ENCODE measurements at places on chromosomes 7 and 10.

GRCh38 chr7:33529070-33529469, 376.3 kb upstream of the BMPER start:
- DNase-seq, result no peak

GRCh38 chr10:52539463-52539862, 225.4 kb downstream of the DKK1 start:
- no peak for DNase-seq

GRCh38 chr10:98361131-98362025, 53.6 kb downstream of the PYROXD2 start:
- DNase-seq, result no peak

DNA sequence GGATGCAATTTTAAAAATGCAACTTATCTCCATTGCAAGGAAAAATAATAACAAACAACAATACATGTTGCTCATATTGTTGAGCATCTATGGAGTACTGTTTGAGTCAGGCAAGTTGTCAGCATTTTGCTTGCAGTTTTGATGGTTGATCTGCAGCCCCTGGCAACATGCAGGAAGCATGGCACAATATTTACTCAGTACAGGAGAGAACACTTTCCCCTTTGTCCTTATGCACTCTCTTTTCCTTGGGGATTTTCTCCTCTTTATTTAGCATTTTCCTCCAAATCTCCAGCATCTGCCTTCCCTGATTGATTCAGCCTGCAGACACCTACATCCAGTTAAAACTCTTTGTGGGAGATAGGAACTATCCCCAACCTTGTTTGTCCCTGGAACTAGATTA, 620.5 kb upstream of the LRRN3 start:
- DNase-seq, result no peak

DNA sequence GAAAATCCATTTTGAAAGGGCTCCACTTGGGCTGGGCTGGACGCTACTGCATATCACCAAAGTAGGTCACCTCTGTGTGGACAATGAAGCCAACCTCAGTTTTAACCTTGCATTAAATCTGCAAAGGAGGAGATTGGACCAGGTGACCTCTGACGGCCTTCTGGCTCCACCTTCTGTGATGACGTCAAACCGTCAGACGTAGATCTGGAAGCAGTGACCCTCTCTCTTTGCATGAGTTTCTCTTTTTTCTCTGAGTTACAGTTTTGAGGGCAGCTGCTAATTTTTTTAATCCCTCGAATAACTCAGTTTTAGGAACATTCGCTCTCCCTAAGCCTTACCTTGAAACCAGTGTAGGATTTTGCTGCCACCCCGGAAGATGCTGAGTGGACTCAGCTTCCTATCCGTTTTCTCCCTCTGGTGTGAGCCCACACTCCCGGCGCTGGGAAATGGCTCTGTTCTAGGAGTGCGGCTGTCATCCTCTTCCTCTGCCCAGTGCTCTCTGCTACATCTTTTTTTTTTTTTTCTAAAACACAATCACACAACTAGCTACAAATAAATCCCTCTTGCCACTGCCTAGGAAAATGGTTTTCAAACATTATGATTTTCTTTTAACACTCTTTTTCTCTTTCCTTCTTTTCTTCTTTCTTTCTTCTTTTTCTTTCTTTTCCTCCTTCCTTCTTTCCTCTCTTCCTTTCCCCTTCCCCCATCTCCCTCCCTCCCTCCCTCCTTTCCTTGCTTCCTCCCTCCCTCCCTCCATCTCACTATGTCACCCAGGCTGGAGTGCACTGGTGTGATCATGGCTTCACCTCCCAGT, 27.7 kb upstream of the NMT2 start:
- DNase-seq, result no peak

- no peak for DNase-seq
These were observed 211.1 kb upstream of the LRRTM3 start for GRCh38 chr10:66714741-66715140.

GRCh38 chr10:96073722-96074121, 30.3 kb downstream of the CCNJ start:
- DNase-seq, result no peak

GRCh38 chr10:69650589-69651261, 20.7 kb downstream of the FAM241B start:
- no peak for DNase-seq

DNA sequence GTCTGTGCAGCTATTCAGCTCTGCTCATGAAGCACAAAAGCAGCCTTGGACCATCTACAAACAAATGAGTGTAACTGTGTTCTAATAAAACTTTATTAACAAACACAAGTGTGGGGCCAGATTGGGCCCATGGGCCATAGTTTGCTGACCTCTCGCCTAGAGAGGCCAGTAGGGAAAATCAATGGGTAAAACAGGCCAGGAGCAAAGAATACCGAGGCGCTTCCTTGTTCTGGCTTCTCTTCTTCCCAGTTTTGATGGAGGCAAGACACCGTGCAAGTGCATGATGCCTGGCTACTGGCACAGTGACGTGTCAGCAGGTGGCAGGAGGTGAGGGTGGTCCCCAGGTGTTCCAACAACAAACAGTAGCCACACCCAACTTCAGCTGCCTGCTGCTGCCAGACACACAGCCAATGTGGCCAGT, 94.3 kb upstream of the SDK1 start:
- DNase-seq, result no peak

DNA sequence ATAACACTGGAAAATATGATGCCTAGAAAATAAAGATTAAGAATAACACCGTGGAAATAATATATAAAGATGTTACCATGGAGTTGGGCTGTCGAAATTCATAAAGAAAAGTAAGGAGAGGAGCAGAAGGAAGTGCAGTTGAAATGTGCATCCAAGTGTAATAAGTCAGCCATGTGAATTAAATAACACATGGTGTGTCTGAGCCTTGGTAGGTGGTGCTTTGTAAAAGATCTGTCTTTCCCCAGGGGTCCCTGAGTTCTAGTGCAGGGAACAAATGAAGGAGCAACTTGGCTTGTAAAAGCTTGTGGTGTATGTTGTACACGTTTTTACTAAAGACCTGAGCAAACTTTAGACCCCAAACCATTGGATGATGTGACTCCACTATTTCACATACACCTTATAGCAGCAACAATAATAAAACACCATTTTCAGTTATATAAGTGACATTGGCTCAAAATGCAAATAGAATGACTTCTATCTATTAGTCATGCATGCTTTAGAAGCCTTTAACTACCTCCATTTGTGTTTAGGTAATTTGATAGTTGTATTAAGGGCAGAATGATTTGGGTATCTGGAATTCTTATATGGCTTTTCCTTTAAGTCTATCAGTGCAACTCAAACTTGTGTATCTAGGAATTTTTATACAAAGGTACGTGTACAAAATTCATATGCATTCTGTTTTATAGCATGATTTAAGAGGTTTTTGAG, 11.3 kb downstream of the STARD3NL start:
- DNase-seq, result no peak

DNA sequence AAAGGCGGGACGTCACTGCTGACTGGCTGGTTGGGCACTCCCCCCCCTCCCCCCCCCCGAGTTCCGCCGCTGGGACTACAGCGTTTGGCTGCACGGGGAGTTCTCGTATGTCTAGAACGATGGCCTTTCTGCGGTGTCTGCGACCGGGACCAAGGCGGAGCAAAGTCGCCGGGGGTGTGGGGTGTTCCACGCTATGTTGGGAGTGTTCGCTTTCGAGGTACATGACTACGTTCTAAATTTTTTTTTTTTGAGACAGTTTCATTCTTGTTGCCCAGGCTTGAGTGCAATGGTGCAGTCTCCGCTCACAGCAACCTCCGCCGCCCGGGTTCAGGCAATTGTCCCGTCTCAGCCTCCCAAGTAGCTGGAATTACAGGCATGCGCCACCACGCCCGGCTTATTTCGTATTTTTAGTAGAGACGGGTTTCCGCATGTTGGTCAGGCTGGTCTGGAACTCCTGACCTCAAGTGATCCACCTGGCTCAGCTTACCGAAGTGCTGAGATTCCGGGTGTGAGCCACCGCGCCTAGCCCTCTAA, 573 bp upstream of the IDI1 start:
- no peak for DNase-seq

- no peak for DNase-seq
These were observed 6.9 kb upstream of the ZNF485 start for GRCh38 chr10:43599333-43599732.

DNA sequence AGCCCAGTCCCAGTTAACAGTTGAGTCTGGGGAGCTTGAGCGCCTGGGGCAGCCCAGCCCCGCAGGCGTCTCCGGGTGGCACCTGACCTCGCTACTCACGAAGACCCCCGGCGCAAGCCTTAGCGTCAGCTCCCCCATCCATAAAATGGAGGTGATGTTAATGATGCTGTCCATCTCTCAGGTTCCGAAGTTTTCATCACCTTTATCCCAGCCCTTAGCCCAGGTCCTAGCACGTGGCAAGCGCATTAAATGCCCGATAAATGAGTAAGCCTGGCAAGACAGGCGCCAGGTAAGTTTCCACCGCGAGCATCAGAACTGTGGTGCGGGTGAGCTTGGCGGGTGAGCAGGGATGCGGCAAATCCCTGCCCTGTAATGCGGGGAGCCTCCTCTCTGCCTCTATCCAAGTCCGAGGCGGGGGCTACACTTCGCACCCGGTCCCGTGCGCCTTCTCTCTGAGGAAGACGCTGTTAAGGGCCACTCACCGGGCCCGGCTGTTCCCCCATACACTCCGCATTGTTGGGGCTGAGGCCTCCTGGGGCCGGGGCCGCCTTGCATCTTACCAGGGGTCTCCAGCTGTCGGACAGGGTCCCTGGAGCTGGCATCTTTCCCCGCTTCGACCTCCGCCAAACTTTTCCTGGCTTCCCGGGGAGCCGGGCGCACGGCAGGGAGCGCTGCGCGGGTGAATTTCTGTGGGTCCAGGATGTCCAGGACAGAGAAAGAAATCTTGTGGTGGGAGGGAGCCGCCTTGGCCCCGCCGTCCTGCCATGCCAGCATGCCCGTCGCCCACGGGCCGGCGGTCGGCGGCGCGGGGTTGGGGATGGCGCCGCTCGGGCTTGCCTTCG, 444 bp downstream of the NKX1-2 start:
- DNase-seq, result no peak

- DNase-seq, result no peak
These were observed 72.8 kb upstream of the PPIF start for GRCh38 chr10:79274279-79275104.

- no peak for DNase-seq
These were observed 53.1 kb downstream of the INPP5F start for GRCh38 chr10:119778776-119779445.

- DNase-seq, result no peak
These were observed 20.3 kb upstream of the HYAL4 start for GRCh38 chr7:123824754-123825067.

DNA sequence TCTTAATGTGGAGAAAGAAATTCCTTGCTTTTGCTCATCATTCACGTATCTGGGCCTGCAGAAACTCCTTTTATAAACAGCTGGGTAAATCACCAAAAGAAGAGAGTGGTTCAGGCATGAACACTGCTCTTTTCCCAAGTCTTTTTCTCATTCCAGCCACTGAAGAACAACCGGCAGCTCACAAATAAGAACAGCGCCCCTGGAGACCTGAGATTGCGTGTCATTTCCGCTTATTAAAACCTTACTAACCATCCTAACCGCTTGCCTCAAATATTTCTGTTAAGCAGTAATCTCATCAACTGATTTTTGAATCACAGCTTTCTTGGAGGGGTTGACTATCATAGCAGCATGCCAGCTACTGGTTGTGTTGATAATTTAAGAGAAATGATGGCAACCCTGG, 213.0 kb upstream of the PLXNA4 start:
- no peak for DNase-seq

GRCh38 chr10:130472236-130472635, 336.0 kb downstream of the GLRX3 start:
- no peak for DNase-seq

DNA sequence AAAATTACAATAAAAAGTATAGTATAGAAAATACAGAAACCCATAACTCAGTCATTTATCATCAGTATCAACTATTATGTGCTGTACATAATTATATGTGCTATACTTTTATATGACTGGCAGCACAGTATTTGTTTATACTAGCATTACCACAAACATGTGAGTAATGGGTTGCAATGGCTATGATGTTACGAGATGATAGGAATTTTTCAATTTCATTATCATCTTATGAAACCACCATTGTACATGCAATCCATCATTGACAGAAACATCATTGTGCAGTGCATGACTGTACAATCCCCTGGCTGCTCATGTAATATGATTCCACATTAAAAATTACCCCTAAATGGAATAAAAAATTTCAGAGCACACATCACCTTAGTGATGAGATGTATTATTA, 55.7 kb upstream of the TMEM229A start:
- no peak for DNase-seq

DNA sequence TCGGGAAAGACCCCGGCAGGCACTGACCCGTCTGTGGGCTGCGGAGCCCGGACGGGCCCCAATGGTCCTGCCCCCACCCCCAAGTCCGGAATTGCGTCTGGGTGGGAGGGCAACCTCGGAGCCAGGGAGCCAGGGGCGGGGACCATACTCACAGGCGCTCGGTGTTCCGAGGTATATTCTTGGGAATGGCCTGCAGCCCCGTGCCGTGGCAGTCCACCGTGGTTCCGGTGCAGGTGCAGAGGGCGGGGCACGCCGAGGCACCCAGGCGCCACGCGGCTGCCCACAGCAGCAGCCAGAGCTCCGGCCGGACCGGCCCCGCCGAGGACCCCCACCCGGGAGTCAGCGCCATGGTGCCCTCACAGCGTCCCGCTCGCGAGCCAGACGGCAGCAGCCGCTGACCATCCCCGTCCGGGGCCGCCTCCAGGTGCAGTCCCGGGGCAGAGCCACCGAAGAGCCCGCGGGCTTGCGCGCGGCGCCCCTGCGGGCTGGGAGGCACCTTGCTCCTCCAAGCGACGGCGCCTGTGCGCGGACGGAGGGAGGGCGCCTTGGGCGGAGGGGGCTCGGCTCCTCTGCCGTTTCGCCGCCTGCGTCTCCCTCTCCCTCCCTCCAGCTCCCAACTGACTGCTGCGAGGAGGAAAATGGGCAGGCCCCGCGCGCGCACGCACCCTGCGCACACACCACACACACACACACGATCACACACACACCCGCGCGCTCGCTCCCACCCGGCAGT, at the start of gene SLIT1:
TSS of gene SLIT1 (minus strand) at position 634 of the 733 bp plus-strand sequence. CDS start at position 349, 285 bp downstream.
- DNase-seq, result no peak

- no peak for DNase-seq
These were observed 223.9 kb upstream of the PPP2R2D start for GRCh38 chr10:131676800-131677421.

DNA sequence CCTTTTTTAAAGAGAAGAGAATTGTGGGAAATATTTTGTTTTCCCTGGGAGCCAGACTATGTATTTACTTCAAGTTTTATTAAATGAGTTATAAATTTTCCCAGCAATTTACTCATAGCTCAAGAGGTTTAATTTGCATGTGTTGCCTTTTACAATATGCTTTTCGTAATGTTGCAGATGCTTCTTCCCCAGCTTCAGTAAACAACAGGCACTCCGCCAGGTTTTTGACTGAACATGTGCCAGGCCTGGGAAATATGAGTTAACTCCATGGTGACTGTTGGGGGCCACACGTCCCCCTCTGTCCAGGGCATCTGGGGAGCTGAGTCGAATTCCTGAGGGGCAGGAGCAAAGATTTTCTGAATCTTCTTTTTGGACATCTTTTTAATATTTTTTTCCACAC, 545.7 kb downstream of the LRMDA start:
- DNase-seq, result no peak

GRCh38 chr10:36574207-36574606, 551.2 kb upstream of the ANKRD30A start:
- no peak for DNase-seq

- no peak for DNase-seq
These were observed 47.2 kb downstream of the FAM107B start for GRCh38 chr10:14727465-14727864.

GRCh38 chr10:110067960-110068770, 60.4 kb downstream of the ADD3 start:
- peak; percentile 36 for DNase-seq

GRCh38 chr10:101817337-101818118, 716 bp downstream of the OGA start:
- no peak for DNase-seq

GRCh38 chr7:101933688-101934121, 116.3 kb downstream of the CUX1 start:
- DNase-seq, result no peak
